ENCODE measurements at places on chromosomes 2 and 18.

DNA sequence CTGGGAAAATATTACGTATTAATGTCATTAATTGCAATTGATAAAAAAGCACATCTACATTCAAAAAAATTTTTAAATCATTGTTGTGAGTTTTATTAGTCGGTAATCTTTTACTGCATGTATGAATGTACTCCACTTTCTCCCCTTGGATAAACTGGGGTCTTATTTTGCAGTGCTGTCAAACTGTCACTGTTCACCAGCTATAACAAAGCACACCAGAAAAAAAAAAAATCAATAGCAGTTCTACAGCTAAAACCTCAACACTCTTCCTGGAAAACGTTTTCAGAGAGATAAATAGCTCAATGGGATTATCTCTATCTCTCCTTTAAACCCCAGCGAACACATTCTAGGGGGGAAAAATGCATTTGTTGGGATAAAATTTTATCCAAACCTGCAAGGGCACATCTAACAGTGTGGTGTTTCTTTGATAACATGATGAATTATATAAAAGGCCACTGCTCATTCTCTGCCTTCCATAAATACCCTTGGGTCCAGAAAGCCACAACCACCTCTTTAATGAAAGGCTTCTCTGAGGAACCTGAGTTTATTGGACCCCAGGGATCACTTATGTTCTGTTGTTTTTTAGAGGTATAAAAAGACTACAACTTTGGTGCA lies 219.9 kb downstream of the CDH20 start:
- no peak for DNase-seq

DNA sequence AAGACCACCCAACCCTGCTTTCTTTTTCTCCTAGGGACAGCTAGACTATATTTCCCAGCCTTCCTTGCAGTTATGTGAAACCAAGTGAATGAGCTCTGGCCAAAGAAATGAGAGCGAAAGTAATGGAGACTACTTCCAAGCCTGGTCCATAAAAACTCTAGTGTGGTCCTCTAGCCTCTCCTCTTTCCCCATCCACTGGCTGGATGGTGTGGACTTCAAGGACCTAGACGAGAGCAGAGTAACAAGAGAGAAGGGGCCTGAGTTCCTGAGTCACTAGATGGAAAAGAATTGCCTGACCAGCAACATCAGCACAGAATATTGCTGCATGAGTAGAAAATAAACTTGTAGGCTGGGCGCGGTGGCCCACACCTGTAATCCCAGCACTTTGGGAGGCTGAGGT lies 2.9 kb upstream of the TMSB10 start:
- peak; percentile 21 for DNase-seq

DNA sequence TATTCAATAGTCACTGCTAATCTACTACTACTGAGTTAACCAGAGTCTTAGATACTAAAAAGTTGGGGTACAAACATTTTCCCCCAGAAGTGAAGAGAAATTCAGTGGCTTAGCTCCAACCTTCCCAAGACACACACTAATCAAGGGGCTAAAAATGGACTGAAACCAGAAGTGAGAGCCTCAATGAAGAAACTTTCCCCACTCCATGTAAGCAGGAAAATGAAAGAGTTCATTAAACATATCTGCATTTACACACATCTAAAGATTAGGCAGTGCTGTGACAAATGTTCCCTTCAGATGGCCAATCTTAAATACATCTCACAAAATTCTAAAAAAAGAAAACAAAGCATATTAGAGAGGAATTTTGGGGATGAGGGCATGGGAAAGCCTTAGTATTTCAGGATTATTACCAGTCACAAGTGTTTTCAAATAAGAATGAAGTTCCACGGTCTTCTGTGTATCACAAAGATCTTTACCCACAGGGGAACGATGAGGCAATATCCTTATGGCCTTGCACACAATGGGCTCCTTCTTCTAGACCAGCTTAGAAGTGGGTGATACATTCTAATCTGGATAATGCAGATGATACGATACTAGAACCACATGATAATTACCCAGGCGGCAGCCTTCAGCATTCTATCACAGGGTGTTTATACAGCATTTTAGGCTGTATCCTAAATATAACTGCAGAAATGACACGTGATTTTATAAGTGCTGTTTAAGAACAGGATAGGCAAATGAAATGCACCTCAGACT lies 17.1 kb downstream of the ANKRD44 start:
- no peak for DNase-seq

DNA sequence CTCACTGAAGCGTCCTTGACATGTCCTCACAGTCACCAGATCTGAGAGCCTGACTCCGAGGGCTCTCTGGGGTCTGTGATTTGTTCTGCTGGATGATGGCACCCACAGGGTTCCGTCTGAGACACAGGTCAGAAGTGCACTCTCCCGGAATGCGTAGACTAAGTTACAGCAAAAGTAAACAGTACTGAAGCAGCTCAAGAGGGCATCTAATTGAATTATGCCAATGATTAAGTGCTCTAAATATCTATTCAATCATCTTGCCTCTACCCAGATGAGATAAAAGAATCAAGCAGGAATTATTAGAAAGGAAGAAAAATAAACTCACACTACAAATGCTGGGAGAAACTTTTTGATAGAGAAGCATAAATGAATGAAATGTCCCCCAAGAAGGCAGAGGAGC lies 544.1 kb downstream of the SOX11 start:
- no peak for DNase-seq

DNA sequence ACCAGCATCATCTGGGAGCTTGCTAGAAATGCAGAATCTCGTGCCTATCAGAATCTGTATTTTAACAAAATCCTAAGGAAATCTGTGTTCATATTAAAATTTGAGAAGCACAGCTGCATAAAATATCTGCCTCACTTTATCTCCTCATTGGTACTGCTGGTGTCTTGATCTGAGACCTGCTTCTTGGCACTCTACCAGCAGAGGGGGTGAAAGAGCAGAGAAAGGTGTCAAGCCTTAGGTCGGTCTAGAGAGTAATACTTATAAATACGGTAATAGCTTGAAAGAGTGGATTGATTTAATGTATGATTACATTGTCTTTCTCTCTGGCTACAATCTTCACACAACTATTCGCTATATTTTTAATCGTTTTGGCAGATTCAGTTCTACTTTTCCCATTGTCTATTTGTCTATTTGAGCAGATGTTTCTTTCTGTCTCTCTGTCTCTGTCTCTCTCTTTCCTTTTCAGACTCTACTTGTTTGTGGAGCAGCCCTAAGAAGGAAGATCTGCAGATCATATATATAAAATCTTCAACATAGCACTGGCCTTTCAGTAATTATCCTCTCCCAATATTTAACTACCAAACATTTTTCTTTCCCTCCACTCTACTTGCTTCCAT lies 1.7 kb upstream of the GCG start:
- DNase-seq = no peak

GRCh38 chr18:54790109-54790508 lies 38.2 kb upstream of the RAB27B start:
- DNase-seq = no peak

DNA sequence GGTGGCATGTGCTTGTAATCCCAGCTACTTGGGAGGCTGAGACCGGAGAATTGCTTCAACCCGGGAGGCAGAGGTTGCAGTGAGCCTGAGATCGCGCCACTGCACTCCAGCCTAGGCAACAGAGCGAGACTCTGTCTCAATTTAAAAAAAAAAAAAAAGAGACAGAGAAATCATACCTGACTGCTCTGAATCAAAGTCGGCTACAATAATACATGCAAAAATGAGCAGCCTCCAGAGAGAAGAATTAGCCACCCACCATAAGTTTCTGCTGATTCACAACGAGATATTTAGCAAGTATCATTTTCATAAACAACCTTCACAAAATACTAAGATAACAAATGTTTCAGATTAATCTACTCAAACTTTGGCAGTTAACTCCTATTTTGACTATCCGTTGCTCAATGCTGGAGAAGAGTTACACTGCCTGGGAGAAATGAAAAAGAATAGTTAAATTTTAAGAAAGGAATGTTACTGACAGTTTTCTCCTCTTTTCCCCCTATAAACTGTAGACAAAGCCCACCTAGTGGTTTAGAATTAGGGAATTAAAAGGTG lies 1.5 kb downstream of the OSBPL1A start:
- DNase-seq = no peak

GRCh38 chr2:121363632-121364420 lies 78.8 kb upstream of the TFCP2L1 start:
- DNase-seq = no peak

- no peak for DNase-seq
These were observed 21.0 kb downstream of the HJURP start for GRCh38 chr2:233833345-233833744.

GRCh38 chr2:240481720-240482119 lies 46.3 kb downstream of the GPC1 start:
- DNase-seq = peak; percentile 38

GRCh38 chr2:133819906-133820305 lies 251.6 kb upstream of the NCKAP5 start:
- no peak for DNase-seq

GRCh38 chr18:8397034-8397433 lies 212.2 kb upstream of the RAB12 start:
- DNase-seq = no peak

DNA sequence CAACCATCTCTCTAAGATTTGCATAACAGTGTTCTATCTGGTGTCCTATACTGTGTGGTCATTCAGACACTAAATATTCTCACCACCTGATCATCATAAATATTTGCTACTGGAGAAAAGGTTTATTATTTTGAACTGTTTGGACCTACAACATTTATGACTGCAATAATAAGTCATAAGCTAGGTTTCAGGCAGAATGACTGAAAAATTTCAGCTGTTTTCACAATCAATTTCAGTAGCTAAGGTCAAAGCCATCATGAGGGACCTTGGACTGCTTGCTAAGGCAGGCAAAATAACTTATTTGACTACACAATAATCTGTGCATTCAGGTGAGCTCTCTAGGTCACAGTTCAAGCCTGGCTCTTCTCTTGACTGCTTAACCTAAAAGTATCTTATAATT lies 425.5 kb upstream of the CDH2 start:
- no peak for DNase-seq

DNA sequence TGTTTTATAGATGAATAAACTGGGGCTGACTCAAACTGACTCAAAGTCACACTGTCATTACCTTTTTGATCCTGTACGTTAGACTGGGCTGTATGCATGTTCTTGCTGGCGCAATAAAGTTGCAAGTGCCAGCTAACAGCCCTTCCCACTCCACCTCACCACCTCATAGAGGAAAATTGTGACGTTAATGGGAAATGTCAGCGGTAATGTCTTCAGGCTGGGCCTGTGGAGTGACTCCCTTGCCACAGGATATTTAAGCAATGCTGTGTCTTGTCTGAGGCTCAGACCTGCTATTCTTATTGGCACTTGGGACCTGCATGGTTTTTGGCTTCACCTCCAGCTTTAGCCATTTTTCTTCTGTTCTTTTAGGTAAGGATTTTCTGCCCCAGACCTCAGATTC lies 25.2 kb upstream of the CASP10 start:
- no peak for DNase-seq

- no peak for DNase-seq
These were observed 72.1 kb upstream of the CCBE1 start for GRCh38 chr18:59769129-59769865.

GRCh38 chr18:74533666-74534065 lies 634 bp upstream of the CNDP1 start:
- DNase-seq = no peak

DNA sequence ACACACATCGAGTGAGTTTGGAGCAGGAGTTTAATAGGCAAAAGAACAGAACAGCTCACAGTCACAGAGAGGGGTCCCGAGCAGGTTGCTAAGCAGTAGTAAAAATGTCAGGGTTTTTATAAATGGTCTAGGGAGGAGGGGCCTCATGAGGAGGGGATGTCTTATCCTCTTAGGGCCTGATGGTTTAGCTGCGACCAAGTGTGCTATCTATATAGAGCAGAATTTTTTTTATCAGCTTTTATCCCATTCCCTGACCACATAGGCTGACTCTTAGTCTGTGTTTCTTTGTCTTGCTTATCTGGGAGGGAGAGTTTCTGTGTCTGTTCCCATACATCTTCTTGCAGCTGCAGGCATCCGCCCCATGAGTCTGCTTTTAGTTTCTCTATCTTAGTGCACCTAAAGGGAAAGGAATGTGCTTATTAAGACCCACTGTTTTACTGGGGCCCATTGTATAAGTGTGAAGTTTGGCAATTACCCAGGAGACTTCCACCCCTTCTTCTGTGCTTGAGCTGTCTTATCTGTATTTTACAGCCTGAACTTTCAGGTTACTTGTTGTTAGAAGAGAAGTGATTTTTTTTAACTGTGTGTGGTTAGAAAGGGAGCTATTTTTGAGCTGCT lies 30.4 kb upstream of the GMCL1 start:
- peak; percentile 46 for DNase-seq

GRCh38 chr2:105397025-105397722 lies 1.7 kb downstream of the FHL2 start:
- peak; percentile 53 for DNase-seq

- peak; percentile 77 for DNase-seq
These were observed 1.7 kb upstream of the PER2 start for GRCh38 chr2:238290091-238290509.

DNA sequence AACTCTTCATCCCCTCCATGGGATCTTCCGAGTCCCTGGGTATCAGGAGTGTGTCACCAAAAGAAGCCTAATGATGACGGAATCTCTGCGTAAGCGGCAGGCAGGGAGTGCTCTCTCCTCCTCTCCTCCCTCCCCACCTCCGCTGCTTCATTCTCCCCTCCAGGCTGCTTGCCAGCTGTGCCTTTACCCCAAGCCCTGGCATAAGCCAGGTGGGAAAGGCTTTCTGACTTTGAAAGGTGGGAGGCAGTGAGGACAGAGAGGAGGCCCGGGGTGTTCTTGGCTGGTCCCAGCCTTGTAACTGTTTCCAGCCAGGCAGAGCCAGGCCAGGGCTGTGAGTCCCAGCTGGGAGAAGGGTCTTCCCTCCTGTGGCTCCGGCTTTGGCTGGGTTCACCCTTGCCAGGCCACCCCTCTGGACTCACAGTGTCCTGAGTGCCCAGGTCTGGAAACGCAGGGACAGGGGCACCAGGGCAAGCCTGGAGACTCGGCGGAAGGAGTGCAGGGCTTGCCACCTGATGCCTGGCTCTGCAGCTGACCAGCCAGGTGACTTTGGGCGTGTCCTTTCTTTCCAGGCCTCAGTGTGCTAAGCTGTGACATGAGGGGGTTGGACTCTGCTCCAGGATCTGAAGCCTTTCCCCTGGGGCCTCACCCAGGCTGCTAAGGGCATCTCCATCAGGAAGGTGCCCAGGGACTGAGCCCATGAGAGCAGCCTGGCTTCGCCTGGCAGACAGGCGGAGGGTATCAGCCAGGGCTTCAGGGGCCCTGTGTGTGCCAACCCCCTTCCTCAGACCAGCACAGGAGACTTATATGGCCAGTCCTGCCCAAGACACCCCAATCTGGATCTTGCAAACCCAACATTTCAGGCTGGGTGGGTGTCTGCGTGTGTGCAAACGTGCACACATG lies 32.7 kb upstream of the HPCAL1 start:
- DNase-seq = no peak

- no peak for DNase-seq
These were observed 149.8 kb downstream of the KLHL29 start for GRCh38 chr2:23534771-23535170.

- DNase-seq = no peak
These were observed 39.2 kb upstream of the PNPT1 start for GRCh38 chr2:55732854-55733253.

Data from right atrium auricular region (tissue), 2 donors.